Aortic smooth muscle cell (primary cell): ENCODE measurements at places on chromosomes 7 and 10. TPM values are rescaled to one million over a fixed set of nuclear protein-coding genes. Genes with fewer than 3 reads are reported as not detected.

BPGM gene
- 46.6 and 48.4 TPM in 2 replicates for total RNA-seq

VAX1 gene
- not detected in 2 replicates for total RNA-seq

CASTOR2 gene
- total RNA-seq, result 8.1 and 11.8 TPM in 2 replicates

DMTF1 gene
- total RNA-seq, result 62.8 and 84.8 TPM in 2 replicates

TSPAN14 gene
- total RNA-seq, result 9.4 and 10.3 TPM in 2 replicates
